Lower lobe of right lung (tissue), 2 donors: ENCODE measurements at places on chromosomes 2 and 18. TPM values are rescaled to one million over a fixed set of nuclear protein-coding genes. Genes with fewer than 3 reads are reported as not detected.

POU3F3 gene
- not detected for total RNA-seq

KANSL3 gene
- 45.0 TPM for total RNA-seq

DNA sequence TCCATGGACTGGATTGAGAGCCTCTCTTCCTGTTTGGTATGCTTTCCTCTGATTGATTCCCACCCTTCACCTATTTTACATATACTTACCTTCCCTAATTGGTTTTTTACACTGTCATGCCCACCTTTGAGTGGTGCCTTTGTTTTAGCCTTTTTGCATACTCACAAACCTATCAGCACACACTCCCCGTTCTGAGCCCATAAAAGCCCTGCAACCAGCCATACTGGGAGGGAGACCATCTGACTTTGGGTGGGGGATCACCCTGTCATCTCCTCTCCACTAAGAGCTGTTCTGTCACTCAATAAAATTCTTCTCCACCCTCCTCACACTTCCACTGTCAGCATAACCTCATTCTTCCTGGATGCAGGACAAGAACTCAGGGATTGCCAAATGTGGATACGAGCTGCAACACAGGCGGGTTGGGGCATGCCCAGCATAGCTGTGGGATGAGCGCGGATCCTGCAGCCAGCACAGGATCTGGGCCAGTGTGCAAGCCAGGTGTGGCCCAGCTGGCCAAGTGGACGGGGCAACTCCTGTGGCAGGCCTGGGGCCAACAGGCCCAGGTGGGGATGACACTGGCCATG is 9.4 kb upstream of the MOB1A start:
- no peak for DNase-seq

DNA sequence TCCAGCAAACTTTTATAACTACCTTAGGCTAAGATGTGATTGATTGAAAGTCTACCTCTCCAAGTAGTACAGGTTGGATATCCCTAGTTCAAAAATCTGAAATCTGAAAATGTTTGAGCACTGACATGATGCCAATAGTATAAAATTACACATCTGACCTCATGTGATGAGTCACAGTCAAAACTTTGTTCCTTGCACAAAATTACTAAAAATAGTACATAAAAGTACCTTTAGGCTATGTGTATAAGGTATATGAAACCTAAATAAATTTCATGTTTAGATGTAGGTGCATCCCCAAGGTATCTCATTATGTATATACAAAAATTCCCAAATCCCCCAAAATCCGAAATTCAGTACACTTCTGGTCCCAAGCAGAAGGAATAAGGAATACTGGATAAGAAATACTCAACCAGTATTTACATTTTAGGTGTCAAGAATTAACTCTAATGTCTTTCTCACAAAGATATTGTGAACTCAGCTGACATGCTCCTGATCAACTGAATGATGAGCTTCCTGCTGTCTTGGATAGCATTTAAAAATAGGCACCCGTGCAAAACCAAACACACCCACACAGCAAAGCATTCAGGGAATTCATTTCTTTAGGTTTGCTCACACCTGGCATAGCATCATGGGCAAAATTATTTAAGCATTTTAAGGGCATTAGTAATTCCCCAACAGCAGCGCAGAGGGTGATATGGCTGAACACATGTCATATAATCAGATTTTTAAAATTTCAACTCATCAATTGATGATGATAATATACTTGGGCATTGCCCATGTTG is 497.4 kb upstream of the MEIS1 start:
- no peak for DNase-seq

- DNase-seq = no peak
Measured at GRCh38 chr18:31233621-31234275, 71.1 kb upstream of the DSC1 start.

DNA sequence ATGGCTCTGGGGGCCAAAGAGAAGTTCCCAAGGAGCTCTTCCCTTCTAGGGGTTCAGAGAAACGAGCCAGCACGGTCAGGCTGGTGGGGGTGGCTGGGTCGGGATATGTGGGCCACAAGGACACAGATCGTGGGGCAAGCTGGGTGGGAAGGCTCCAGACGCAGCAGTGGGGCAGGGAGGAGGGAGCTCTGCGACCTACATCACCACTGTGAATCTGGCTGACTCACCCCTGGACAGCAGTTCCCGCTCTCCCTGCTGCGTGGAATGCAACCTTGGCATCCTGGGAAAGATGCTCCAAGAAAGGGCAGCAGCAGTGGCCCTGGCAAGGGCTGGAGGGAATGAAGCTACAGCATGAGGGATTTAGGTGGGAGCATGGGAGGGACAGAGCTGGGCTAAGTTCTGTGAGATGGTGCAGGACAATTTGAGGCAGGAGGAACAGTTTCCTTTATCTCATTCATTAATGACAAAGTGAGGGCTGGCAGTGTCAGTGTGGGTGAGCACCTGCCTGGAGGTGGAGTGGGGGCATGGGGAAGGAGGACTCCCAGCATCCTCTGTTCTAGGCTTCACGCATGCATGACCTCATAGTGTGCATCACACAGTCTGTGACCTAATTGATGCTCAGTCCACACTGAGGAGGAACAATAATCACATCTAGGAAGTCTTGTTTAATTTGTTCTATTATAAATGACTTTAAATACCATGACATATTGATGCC is 25.0 kb downstream of the CELF4 start:
- DNase-seq = no peak

DNA sequence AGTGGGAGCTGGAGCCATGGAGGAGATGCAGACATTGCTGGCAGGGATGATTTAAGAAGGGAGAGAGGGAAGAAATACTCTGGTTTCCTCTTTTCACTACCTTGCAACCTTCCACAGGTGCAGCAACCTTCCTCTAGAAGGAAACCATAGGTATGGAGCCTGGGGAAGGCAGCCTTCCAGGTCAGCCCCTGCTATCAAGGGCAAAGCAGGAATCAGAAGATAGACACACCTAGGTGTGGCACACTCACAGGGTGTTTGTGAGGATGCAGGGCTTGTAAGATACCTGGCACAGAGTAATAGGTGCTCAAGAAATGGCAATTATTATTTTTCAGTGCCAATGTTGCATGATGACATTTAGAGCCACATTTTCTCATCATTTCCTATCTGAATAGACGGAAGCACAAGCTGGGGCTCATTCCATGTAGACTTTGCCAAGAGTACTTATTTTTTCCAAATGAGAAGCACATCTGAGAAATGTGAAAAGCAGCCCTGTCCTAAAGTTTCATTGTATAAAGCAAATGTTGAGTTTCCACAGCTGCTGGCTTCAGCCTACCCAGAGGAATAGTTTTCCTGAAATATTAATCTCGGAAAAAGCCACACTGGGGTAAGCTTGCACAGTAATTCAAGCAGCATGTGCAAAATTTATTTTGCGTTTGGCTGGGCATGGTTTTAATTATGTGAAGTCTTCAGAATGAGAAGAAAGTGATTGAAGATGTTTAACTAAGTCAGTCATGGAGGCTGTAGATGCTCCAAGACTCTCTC is 20.6 kb downstream of the EVA1A start:
- DNase-seq = no peak

- DNase-seq = no peak
Measured at GRCh38 chr2:33442528-33443079, 33.8 kb upstream of the RASGRP3 start.

GRCh38 chr2:232490221-232491138 is 2.8 kb upstream of the ECEL1 start:
- peak; percentile 33 for DNase-seq

- no peak for DNase-seq
Measured at GRCh38 chr2:54318821-54319220, 62.8 kb upstream of the TSPYL6 start.

GRCh38 chr2:21424375-21424774 is 300.6 kb downstream of the TDRD15 start:
- DNase-seq = no peak

- DNase-seq = no peak
Measured at GRCh38 chr2:32838949-32839348, 107.8 kb upstream of the LTBP1 start.

DNA sequence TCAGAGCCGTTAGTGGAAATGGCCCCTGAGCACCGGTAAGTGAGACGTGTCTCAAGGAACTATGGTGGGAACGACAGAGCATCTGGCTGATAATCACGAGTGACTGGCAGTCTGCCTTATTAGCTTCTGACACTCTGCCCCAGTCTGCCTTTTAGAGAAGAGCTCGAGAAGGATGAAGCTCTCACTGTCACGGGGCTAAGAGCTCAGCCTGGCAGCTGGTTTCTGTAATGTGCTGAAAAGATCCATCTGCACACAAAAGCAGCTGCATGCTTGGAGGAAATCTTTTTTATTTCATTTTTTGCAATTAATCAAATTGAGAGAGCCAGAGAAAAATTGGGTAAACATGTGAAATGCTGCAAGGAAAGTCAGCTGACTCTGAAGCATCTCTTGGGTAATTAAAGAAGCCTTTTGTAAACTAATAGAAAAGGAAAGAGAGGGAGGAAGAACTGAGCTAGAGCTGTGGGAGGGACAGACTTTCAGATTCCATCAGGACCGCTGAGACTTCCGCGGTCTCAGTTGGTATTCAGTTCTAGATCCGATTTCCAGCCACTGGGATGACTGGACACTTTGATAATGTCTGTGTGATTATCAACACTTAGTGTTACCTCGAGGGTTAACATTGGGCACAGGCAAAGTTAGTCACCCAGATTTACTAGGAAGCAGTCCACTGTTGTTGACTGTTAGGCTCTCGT is 24.4 kb downstream of the MBP start:
- DNase-seq = no peak

DNA sequence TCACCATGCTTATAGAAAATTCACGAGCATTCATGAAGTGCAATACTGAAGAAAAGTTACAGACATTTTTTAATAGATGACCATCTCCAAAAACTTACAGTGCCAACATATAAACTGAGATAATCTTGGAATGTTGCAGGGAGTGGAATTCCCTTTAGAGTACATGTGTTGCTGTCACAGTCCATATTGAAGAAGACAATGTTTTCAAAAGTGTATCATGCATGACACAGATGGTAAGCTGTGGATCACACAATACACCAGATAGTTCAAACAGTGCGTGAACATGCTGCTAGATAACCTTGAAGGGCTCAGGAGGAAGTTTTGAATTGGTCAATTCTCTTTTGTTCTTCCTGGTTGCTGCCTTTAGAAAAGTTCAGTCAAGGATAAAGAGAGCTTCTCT is 1644.3 kb upstream of the NXPH2 start:
- DNase-seq = no peak
